ENCODE measurements at places on chromosomes 13 and 19. TPM values are rescaled to one million over a fixed set of nuclear protein-coding genes. Genes with fewer than 3 reads are reported as not detected.

DNA sequence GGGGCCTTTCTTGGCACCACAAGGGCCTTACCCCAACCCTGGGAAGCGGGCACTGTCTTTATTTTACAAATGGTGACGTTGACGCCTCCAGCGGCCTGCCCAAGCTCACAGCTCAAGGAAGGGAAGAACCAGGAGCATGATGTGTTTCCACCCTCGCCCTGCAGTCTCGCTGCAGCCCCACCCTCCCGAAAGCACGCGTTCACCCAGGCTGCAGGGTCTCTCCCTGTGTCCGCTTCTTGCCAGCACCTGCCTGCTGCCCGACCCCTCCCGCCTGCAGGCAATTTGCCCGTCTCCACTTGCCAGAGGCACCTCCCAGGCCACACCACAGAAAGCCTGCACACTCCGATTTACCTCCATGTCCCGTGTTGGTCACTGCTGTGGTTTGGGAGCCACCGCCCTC lies 76.6 kb downstream of the SLC15A1 start:
- no peak for DNase-seq
- no peak overlapping the region for H3K4me3 ChIP-seq
- H3K27ac ChIP-seq = no peak overlapping the region

DNA sequence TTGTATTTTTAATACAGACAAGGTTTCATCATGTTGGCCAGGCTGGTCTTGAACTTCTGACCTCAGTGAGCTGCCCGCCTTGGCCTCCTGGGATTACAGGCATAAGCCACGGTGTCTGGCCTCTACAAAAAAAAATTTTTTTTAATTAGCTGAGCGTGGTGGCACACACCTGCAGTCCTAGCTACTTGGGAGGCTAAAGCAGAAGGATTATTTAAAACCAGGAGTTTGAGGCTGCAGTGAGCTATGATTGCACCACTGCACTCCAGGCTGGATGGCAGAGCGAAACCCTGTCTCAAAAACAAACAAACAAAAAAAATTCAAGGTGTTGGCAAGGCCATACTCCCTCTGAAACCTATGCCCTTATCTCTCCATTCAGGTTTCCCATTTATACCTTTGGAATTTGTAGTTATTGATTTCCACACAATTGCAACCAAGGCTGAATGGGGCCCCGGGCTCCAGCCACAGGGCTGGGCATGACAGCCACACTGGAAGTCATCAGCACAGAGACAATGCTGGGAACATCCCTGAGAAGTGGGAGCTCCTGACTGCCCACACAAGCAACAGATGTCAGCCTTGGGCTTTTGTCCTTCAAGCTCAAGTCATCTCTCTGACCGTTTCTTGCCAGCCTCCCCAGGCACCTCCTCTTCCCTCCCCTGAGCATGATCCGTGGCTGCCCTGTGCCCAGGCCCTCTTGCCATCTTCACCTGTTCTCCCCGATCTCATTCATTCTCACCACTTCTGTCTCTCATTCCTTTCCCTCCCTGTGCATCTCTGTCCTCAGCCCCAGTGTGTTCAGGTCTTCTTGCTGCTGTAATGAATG lies 27.2 kb upstream of the CALM3 start:
- no peaks in the 10 kb centered on the region for H3K36me3 ChIP-seq
- no peaks in the 10 kb centered on the region for H3K27me3 ChIP-seq
- H3K27ac ChIP-seq = no peak overlapping the region

- no peaks in the 10 kb centered on the region for H3K27me3 ChIP-seq
- no peak overlapping the region for H3K27ac ChIP-seq
- no peaks in the 10 kb centered on the region for H3K4me1 ChIP-seq
These were observed 64.4 kb upstream of the ZNF43 start for GRCh38 chr19:21900401-21900800.

The NOVA2 gene
- 0.98 TPM for total RNA-seq

The PLA2G4C gene
- 31.4 TPM for total RNA-seq

The KLK4 gene
- not detected for total RNA-seq

The VSTM2B gene
- 0.27 TPM for total RNA-seq

Data from muscle of leg (tissue), 16 donors.